NCI-H2227 treated with DMSO at 0.1 percent for 48 hours (cell line): ENCODE measurements at places on chromosomes 12 and 14.

DNA sequence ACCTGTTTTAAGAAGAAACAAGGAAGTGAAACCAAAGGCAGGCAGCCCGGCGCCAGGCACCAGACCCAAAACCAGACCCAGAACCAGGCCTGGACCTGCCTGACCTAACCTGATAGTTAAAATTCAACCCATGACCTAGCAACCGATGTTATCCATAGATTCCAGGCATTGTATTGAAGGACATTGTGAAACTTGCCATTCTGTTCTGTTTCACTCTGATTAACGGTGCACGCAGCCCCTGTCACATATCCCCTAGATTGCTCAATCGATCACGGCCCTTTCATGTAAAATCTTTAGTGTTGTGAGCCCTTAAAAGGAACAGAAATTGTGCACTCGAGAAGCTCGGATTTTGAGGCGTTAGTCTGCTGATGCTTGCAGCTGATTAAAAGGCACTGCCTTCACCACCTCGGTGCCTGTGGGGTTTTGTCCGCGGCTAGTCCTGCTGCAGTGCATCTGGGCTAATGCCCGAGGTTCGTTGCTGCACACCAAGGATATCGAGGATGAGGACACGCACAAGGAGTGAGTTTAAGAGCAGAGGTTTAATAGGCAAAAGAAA, 262.5 kb upstream of the TMEM132C start:
- no peak for DNase-seq

GRCh38 chr14:72771561-72771960, 122.3 kb downstream of the DPF3 start:
- DNase-seq = no peak

DNA sequence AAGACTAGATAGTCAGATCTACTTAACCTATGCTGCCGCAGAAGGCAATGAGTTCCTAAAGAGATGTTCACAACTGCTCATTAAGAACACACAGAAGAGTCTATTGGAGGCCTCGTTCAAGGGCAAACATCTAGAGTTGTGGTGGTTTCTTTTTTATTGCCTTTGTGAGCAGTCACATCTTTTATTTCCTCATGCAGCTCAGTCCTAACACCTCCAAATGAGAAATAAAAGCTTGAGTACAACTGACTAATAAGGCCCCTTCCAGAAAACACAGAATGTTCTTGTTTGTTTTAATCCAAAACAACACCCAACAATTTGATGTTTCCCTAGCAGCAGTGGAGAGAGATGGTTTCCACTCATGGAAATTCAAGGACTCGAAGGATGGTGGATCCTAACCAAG, 123.5 kb upstream of the NOS1 start:
- no peak for DNase-seq

GRCh38 chr14:88554457-88555286, at the start of gene PTPN21:
PTPN21 (minus strand) TSS chr14:88555007; CDS start chr14:88550417, 4,590 bp downstream.
- DNase-seq = no peak

DNA sequence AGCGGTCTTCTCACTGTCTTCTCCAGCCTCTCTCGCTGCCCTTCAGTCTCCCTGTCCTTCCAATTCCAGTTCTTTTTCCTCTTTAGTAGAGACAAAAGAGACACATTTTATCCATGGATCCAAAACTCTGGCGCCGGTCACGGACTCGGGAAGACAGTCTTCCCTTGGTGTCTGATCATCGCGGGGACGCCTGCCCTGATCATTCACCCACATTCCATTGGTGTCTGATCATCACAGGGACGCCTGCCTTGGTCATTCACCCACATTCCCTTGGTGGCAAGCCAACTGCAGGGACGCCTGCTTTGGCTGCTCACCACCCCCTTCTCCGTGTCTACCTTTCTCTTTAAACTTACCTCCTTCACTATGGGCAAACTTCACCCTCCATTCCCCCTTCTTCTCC, 619.5 kb downstream of the RERGL start:
- DNase-seq = no peak

DNA sequence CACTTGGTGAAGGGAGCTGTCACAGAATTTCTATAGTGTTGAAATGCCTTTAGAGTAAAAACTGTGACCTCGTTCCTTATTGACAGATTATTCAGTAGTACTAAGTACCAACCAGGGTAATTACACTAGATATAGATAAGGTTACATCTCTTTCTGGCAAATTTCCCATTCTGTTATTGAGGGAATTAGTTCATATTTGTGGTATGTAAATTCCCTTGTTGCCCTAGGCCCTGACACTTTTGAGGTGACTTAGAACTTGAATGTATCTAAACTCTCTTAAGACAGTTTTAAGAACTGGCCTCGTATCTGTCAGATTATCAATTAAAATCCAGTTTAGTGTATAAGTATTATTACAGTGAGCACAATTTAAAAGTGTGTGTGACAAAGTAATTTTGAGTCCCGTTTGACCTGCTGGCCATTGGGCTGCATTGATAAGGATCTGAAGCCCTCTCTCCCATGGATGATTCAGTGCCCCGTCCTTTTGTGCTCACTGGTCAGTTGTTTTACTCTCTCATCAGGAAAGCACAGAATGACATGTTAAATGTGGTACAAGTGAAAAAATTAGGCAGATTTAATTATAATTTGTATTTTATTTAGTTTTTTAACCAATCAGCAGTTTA, 123.2 kb downstream of the GPR135 start:
- DNase-seq = no peak

GRCh38 chr14:69615496-69616407, 4.4 kb downstream of the SUSD6 start:
- peak; percentile 12 for DNase-seq

DNA sequence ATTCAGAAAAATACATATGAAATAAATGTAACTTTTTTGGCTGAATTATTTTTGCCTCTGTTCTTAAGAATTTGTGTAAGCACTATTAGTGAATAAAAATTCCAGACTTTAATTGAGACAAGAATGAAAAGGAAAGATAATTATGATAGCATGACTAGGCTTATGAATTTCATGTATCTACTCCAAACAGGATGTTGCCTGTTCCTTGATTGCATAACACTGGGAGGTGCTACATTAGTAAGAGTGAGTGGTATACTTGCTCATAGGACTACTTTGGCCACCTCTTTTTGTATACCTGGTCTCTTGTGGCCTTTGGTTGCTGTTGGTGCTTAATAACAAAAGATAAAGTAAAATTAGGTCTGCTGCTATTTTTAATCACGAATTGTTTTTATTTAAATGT, 112.8 kb downstream of the NAV3 start:
- DNase-seq = no peak
